Foreskin keratinocyte (primary cell): ENCODE measurements at places on chromosomes 1 and 21. TPM values are rescaled to one million over a fixed set of nuclear protein-coding genes. Genes with fewer than 3 reads are reported as not detected.

DNA sequence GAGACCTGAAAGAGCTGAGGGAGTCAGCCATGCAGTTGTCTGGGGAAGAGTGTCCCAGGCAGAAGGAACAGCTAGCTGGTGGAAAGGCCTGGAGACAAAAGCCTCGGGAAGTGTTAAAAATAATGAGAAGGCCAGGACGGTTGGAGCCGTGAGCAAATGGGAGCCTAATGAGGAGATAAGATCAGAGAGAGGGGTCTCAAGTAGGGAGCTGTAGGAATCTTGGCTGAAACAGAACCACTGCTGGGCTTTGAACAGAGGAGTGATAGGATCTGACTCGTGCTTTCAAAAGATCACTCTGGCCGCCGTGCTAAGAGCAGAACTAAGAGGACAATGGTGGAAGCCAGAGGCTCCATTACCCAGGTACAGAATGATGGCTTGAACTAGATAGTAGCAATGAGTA lies 1.9 kb upstream of the FOXJ3 start:
- DNase-seq: no peak

DNA sequence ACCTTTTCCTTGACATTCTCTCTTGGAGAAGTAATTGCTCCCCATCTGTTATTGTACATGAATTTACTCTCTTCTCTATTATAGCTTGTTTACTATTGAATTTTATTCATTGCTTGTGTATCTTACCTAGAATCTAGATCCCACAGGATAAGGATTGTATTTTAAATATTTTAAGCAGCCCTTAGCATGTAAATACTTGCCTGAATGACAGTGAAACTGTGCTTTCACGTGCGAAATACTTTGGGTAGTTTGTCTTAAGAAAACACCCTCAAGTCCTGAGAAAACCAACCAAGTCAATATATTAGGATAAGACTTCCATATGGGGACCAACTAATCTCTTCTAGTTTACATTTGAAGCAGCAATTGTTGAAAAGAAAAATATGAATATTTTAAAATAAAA lies 15.3 kb downstream of the ARPC5 start:
- no peak for DNase-seq

DNA sequence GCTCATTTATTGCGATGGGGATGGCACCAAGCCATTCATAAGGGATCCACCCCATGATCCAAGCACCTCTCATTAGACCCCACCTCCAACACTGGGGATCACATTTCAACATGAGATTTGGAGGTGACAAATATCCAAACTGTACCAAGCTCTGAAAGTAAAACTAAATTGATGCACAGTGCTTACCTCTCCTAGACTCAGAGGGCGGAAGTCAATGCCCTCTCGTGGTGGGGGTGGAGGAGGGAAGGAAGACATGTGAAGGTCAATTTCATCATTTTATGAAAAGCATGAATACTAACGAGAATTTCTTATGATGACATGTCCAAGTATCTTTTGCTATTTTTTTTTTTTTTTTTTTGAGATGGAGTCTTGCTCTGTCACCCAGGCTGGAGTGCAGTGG lies 120.0 kb downstream of the PGBD5 start:
- DNase-seq: no peak

GRCh38 chr1:67941746-67942145 lies 108.5 kb upstream of the GNG12 start:
- no peak for DNase-seq

GRCh38 chr21:35716876-35717565 lies 343.3 kb downstream of the SETD4 start:
- DNase-seq: no peak

- no peak for DNase-seq
Observed at GRCh38 chr1:31586376-31587327, 10.3 kb downstream of the TINAGL1 start.

DNA sequence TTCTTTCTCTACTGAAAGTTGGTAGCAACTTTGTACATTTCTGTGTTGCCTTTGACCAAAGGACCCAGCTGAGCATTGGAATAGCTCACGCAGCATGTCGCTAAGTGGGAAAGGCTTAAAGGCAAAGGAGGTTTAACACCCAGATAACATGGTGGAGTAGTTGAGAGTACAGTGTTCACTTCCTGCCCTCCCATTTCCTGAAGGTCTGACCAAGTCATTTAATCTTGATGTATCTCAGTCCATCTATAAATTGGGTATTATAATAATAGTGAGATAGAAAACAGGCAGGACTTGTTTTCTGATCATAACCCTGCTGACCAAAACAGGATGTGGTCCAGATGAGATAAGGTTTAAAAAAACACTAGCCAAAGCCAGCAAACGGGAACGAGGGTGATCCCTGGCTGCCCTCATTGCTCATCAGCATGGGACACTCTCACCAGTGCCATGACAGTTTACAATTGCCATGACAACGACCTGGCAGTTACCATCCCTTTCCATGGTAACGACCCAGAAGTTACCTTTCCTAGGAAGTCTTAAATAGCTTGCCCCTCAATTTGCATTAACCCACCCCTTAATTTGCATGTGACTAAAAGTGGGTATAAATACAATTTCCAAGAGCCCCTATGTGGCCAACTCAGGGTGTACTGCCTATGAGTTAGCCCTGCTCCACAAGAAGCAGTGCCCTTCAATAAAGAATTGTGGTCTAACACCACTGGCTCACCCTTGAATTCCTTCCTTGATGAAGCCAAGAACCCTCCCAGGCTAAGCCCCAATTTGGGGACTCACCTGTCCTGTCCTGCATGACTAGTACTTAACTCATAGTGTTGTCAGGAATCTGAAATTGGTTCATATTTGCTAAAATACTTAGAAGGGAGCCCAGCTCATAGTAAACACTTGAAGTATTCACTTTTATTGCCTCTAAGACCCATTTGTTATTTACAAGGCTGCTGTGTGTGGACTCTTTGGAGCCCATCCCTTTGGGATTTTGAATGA lies 28.4 kb upstream of the FHAD1 start:
- DNase-seq: no peak

GRCh38 chr1:62823556-62823955 lies 39.6 kb downstream of the ATG4C start:
- peak; percentile 55 for DNase-seq

DNA sequence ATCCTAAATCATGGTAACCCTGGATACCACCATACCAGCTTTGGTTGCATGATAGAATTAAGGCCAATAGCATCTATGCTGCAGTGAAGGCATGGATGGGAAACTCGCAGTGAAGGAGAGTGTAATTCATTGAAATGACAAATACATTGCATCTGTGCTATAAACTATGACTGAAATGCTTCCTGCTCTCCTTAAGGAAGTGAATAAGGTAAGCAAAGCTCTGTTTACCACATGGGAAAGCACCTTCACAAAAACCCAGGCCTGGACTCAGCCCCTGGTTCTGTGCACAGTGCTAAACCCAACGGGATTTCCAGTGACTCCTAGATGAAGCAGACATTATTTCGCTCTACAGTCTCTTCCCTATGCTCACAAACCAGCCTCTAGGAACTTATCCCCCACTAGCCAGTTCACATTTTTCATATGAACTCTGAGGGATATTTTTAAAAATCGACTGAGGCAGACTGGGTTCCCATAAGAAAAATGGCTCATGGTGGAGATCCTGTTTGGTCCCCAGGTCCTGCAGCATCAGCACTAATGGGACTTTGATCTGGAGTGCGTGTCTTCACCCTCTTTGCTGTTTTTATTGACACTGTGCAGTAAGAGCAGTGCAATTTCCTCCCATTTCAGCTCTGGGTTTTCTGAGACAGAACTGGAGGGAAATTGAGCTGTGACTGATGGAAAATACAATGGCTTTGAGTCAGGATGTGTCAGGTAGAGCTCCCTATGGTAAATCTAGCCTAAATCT lies 362.7 kb downstream of the SIPA1L2 start:
- DNase-seq: no peak

Gene IVL
- 1.5 and 2.1 TPM in 2 replicates for total RNA-seq

Gene SPRR3
- total RNA-seq: 0.25 and 0.44 TPM in 2 replicates

Gene CRTC2
- 15.1 and 16.9 TPM in 2 replicates for total RNA-seq

Gene CALML6
- 0.10 TPM in 1 of 2 replicates, not detected in the other for total RNA-seq
